ENCODE measurements at places on chromosomes 1 and 21.

- no peak for DNase-seq
Observed at GRCh38 chr1:86926883-86927282, 12.4 kb downstream of the HS2ST1 start.

DNA sequence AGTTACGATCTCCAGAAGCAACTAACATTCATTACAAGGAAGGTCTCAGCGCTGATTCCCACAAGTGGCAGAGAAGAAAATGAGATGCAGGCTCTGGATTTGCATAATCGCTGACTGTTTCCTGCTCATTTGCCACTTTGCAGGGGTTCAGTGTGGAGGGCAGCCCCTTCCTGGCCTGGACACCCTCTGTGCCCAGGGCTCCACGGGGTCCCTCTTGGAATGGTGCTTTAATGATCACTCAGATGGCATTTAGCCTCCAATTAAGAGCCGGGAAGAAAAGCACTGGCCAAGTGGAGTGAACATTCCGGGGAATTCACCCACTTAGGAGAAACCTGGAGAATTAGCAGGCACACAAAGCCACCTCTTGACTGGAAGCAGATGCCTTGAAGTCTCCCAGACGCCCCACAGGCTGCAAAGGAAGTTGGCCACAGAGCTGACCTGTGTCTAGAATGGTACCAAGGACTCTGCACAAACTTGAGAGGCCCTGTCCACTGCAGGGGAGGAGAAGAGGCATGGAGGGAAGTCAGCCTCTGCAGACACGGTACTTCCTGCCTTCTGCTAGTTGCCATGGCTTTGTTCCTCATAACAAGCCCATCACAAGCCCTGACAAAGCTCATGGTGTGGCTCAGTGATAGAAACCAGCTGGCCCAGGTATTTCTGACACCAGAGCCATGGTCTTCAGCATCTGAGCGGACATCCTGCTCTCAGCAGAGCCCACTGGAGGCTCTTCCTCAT is 157.2 kb downstream of the KAZN start:
- DNase-seq, result no peak

- peak; percentile 76 for DNase-seq
Observed at GRCh38 chr1:70487910-70488665, 77.0 kb downstream of the CTH start.

DNA sequence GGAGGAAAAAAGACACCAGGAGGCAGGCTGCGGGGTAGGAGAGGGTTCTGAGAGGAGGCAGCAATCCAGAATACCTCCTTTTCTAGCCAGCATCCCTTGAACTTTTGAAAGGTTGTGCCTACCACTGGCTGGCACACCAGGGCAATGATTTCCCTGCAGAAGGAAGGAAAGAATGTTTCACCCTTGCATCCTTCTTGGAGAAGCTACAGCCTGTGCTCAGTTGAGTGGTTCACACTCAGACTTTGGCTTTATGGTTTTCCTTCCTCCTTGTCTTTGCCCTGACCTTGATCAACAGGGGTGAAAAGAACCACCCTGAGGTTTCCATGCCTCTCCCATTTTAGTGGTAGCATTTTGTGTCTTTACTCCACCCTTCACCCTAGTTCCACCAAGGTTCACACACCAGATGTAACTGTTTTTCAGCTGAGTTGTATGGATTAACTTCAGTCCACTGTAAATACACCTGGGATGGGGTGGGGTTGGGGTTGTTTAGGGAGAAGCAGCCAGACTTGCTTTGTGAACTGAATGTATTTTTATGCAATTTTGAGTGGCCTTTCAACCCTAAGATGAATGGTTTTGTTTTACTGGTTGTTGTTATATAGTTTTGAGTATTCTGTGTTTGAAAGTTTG is 122.3 kb downstream of the SYT2 start:
- DNase-seq, result no peak

GRCh38 chr1:29981586-29982239 is 741.7 kb downstream of the MATN1 start:
- DNase-seq, result no peak

DNA sequence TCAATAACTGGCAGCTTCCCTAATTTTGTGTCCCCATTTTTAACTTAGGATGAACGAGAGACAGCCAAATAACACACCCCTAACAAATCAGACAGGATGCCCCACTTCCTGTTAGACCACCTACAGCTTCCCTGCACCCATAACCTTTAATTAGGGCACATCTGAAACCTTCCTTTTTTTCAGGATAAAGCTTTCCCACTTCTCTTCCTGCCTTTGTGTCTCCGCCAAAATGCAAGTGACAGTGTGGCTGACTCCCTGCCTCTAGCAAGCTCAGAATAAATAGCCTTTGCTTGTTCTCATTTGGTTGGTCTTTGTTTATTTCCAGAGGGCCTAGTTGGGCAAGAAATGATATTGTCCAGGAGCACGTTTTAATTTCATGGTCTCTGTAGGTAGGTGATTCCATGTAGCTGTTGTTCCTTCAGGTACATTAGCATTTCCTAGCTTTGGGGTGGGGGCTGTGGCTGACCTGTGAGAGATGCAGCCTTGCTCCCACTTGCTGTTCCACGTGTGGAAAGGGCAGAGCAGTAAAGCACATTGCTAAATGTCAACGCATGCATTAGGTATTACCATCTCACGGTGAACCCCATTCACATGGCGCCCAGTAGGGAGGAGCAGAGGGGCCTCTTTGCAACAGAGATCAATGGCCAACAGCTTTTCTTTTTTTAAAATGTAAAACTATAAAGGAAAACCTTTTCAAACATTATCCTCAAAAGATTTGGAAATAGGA is 154.9 kb downstream of the ST6GALNAC3 start:
- DNase-seq, result no peak

DNA sequence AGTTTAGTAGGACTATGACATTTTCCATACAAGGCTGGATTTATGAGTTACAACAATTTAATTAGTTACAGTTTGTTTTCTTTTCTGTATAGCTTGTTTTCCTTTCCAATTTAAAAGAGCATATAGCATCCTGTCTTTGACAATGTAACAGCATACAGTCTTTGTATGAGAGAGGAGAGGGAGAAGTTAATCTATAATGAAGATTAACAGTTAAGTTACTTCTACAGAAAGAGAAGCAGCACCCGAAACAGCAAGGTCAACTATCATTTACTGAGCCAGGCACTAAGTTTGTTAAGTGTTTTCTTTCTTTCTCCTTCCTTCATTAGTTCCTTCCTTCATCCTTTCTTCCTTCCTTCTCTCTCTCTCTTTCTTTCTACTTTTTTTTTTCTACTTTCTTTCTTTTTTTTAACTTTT is 52.3 kb upstream of the RAB4A start:
- DNase-seq, result no peak

DNA sequence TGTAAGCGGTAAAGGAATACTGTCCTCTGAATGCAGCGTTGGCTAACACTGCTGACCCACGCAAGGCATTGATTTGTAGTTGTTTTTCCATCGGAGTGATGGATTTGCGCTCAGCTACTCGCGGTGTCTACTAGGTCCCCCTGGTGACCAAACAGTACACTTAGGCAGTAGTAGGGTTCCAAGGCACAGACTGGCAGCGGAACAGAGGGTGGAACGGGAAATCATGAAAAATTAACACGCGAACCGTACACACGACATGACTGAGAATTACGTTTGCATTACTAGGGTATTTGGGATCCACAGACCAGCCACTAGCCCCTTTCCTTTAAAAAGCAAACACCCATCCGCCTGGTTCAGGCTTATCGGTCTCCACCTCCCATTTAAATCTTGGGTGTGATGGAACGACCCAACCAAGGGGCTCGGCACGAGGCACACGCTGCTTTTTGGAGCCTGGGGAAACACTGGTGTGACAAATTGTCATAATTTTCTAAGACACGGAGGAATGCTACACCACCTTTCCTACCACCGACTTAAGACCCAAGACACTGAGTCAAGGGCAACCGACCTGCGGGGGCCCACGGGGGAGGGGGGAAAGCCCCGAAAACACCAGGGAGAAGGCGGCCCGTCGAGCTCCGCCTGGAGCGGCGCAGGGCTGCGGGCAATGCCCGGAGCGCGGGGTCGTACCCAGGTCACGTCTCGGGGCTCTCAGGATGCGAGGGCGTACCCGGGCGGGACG is 699 bp downstream of the DIPK1A start:
- peak; percentile 85 for DNase-seq

DNA sequence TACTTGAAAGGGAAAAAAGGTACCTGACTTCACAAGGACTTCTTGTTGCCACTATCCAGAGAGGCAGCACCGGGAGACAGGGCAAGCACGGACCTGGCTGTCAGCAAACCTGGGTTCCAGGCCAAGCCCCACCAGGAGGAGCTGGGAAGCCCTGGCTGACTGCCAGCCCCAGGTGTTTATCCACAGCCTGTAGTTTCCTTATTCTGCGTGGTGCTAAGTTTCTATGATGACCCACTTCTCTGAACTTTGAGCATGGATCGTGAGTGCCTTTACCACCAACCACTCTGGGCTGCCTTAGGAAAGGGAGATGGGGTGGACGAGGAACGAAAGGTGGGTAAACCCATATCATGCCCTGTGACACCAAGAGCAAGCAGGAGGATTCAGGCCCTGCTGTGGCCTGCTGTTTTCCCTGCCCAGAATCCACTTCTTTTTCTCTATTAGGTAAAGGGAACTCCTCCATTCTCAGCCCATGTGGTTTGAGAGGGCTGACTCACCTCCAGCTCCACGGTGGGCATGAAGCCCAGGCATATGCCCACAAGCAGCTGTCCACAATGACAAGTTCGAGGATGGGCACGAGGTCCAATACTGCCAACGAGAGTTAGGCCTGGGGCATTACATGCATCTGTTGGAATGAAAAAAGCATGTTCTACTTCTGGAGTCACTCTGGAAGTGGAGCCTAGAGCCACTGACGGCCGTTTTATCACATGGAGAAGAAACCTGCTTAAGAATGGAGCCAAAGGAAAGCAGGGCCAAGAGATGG is 20.3 kb downstream of the TSPAN2 start:
- no peak for DNase-seq

Data from SK-MEL-5 (cell line).